NCI-H446 (cell line): ENCODE measurements at places on chromosomes 3 and 15.

- no peak for DNase-seq
These were observed 7.8 kb upstream of the SUMF1 start for GRCh38 chr3:4474683-4475490.

GRCh38 chr3:110583373-110583935 is 488.2 kb upstream of the NECTIN3 start:
- DNase-seq = no peak

- no peak for DNase-seq
These were observed 31.1 kb downstream of the FAM174B start for GRCh38 chr15:92624401-92624991.

- no peak for DNase-seq
These were observed 280.8 kb upstream of the UBE2E2 start for GRCh38 chr3:22922317-22922716.

GRCh38 chr3:140553591-140553990 is 124.3 kb upstream of the TRIM42 start:
- DNase-seq = no peak

GRCh38 chr3:8610951-8611350 is 33.6 kb downstream of the SSUH2 start:
- DNase-seq = no peak

DNA sequence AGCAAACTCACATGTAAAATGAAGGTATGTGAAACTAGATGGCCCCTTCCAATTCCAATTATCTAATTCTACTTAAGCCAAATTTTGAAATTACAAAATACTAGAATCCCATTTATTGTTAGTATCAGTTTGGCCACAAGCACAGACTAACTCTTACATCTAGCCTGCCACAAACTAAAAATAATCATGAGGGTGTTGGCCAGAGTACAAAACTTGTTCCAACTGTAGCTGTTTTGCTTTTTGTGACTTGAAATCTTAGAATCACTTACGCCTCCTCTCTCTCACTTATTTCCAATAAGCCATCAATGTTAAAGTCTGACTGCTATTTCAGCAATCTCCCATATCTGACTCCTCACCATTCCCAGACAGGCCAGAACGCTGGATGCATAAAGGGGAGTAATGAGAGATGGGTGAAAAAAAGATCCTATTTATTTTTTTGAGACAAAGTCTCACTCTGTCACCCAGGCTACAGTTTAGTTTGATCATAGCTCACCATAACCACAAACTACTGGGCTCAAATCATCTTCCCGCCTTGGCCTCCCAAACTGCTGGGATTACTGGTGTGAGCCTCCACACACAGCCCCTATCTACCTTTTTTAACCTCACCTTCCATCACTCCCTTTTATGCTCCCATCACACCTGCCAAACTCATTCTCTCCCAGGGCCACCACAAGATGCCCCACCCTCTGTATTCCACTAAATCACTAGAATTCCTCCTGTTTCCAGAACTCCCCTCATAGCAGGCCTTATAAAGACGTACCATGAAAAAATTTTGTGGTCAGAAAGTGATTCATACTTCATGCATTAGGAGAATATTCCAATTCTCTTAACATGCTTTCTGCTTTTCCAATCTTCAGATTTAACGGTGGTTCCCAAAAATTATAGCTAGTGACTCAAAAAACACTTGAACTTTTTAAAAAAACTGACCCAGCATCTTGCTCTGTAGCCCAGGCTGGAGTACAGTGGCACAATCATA is 36.5 kb downstream of the ATOSA start:
- DNase-seq = no peak

- no peak for DNase-seq
These were observed 83.1 kb downstream of the XXYLT1 start for GRCh38 chr3:195187609-195188425.

DNA sequence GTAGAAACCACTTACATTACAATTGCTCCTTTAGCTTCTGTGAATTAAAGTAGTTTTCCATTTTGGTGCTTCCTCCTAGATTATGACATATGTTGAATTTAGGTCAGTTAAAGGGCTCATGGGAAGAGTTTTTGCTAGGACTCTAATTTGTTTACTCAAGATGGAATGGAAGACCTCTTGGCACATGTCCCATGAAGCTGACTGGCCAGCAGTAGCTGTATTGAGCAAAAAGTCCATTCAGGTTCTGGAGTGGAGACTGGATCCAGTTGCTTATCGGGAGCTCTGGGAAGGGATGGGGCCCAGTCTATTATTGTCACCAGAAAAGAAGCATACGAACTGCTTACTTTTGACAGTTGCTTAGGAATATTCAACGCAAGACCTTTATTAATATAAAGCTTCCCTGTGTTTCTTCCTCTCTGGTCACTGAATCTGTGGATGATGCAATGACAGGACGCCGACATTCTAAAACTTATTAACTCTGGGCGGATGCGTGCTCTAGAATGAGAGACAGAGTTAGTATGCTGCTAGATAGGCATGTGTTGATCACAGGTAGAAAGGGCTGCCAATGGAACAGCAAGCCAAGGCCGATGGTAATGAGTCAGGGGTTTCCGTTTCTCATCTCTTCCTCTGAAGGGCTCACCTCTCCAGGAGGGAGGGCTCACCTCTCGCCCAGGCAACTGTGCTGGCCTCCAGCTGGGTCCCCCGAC is 155.8 kb downstream of the NR1D2 start:
- no peak for DNase-seq

GRCh38 chr3:130414457-130414856 is 69.0 kb downstream of the COL6A5 start:
- no peak for DNase-seq

GRCh38 chr3:53571264-53571663 is 76.9 kb downstream of the CACNA1D start:
- no peak for DNase-seq

GRCh38 chr3:58429657-58430056 is 4.0 kb downstream of the PDHB start:
- DNase-seq = no peak
